ENCODE measurements at places on chromosomes 3 and 15.

DNA sequence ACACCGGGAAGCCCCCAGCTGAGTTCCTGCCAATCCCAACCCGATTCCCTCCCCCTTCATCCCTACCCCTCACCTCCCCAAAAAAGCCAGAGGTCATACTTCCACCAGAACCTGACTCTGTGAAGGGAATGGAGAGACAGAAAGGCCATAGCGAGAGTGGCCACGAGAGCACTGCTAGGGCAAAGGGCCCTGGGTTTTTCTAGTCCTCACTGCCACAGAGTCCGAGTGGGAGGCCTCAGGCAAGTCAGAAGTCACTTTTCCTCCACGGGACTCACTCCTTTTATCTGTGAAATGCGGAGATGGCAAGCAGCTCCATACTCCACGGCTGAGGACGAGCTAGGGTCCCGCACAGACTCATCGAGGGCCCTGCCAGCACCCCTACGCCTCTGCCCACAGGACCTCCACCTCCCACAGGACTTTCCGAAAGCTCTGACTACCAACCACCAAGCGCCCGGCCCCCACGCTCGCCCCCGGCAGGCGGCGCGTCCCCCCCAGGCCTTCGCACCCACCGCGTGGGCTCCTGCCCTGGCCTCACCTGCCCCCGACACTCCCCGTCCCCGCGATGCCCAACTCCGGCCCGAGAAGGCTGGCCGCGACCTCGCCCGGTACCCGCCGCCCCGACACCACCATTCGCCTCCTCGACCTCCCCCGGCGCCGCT lies 792 bp downstream of the ATP13A3 start:
- DNase-seq = peak; percentile 37

DNA sequence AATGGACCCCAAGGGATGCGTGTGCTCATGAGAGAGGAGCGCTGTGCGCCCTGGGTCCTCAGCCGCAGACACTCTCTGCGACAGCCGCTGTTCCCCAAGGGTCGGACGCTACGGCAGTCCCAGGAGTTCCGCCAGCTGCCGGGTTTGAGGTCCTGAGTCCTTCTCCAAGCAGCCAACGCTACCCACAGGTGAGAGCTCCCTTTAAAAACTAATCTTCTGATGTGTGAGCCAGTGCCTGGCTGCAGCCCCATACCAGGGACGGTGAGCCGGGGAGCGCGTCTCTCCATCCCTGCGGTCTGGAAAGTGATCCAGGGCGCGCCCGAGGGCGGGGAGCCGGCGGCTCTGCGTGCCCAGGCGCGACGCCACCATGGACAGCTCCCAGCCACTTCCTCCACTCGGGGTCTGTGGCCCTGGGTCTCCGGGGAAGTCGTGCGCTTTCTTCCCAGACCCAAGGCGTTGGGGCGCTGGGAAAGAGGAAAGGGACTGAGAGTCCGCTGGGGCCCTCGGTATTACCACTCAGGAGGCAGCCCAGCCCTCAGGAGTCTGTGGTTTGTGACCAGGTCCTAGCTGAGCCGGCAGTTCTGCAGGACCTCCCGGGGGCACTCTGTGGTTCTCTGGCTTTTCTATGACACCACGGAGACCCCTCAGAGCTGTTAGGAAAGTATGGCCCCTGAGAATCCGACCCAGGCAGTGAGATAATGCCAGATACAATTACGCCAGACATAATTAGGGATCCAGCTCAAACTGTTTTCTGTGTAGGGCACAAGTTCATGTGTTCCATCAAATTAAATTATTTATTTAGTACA lies 1.4 kb downstream of the CEMIP start:
- no peak for DNase-seq

DNA sequence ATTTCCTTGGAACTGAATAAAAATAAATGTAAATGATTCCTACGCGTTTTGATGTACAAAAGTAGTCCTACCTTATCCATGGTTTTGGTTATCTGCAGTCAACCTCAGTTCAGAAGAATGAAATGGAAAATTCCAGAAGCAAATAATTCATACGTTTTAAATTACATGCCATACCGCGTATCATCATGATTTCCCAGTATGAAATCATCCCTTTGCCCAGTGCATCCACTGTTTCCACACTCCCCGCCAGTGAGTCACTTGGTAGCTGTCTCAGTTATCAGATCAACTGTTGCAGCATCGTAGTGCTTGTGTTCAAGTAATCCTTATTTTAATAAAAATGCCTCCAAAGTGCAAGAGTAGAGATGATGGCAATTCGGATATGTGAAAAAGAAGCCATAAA lies 9.1 kb upstream of the MFSD1 start:
- no peak for DNase-seq

DNA sequence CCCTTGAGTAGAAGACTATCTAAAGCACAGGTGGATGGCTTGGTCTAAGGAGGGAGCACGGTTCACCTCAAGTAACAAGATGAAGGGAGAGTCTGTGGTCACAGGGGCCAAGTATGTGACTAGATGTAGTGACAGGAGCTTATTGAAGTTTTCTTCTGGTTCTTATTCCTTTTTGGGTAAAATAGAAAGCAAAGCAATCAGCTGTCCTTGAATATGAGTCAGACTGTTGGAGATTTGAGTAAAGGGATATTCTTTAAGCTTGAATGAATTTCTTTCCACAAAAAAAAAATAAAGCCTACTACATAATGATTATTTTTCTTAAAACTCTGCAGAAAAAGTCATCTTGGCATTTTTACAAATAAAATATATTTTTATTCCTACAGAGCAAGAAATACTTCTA lies 1.5 kb upstream of the CNTN6 start:
- DNase-seq = no peak

GRCh38 chr3:172057624-172058327 lies 18.4 kb downstream of the FNDC3B start:
- DNase-seq = no peak

- no peak for DNase-seq
Measured at GRCh38 chr3:100260081-100260684, 609 bp upstream of the TBC1D23 start.

DNA sequence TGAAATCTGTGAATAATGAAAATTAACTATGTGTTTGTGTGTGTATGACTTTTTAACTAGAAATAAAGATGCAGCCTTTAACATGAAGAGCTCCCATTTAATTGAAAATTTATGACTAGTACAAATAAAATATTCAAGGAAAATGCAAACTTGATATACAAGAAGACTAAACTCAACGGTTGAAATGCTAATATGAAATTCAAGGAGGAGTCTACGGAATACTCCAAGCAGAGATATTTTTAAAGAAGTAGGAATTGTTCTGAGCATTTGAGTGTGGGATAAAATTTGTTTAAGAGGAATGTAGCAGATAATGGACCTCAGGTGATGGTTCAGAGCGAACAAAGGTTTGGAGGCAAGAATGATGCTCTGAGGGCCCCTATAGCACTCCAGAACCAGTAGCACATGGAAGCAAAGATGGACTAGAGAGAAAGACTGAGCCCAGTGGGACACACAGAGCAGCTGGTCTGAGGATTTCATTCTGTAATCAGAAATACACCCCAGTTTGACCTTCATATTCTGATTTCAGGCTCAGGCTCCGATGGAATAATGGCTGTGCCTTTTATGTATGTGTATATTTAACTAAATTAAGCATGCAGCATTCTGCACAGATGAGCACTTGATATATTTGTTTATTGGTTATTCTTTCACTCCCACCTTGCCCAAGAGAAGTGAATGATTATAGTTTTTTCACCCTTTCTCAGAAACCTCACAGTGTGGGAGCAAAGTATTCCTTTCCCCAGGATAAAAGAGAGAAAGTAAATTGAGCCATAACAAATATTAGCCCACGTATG lies 227.1 kb downstream of the ZPLD1 start:
- DNase-seq = no peak

DNA sequence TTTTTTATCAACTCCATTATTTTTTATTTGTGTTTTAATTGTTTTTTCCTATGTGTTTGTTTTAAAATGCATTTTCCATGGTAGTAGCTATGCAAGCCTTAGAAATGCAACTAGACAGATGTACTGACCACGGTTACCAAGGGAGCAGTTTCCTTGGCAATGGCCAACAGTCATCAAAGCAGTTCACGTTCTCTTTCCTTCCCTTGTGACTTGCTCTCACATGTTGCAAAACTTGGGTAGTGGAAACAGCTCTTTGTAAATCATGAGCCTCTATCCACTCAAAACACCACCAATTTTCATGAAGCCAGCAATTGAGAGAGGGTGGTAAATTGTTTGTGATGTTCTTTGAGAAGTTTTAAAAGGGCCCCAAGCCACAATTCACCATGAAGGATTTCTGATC lies 499.4 kb upstream of the MDFIC2 start:
- DNase-seq = no peak

- no peak for DNase-seq
Measured at GRCh38 chr3:23333633-23334032, 130.5 kb downstream of the UBE2E2 start.

- DNase-seq = no peak
Measured at GRCh38 chr15:78390826-78391225, 47.2 kb upstream of the IREB2 start.

GRCh38 chr3:66348704-66349103 lies 127.9 kb downstream of the SLC25A26 start:
- no peak for DNase-seq

GRCh38 chr3:54882129-54882833 lies 45.6 kb downstream of the LRTM1 start:
- DNase-seq = no peak

DNA sequence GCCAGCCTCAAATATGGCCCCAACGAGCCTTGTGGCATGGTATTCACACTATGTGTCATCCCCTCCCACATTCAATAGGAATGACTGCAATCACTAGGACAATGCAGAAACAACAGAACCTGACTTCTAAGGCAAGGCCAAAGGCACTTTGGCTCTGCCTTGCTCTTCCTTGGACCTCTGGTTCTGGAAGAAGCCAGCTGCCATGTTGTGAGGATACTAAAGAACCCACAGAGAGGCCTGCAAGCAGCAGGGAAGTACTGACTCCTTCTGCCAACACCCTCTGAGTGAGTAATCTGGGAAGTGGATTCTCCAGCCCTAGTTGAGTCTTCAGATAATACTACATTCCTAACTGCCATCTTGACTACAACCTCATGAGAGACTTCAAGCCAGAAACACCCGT lies 64.7 kb downstream of the ADAMTS9 start:
- DNase-seq = no peak

DNA sequence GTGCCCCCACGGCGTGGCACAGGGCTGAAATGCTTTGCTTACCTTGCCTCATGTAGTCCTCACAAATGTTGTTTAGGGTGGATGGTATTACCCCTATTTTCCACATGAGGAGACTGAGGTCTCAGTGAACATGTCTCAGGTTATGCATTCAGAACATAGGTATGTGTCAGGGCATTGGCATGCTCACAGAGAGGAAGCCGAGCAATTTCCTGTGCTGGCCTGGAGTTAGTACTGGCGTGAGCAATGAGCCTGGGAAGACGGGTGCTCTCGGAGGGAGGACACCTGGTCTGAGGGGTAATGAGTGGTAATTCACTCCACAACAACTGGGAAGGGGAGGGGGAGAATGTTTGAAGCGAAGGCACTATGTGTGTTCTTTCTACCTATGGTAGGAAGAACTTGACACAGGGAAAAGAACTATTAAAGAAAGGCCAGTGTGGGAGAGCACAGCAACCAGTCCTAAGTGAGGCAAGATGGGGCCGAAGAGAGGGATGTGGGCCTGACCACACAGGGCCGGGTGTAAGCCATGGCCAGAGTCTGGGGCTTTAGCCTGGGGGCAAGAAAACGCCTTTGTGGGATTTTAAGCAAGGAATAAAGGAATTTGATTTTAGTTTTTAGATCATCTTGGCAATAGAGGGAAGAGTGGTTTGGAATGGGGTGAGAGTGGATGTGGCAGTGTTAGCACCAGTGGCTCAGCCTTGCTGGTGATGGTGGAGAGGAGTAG lies 4.9 kb upstream of the FAM131A start:
- no peak for DNase-seq

DNA sequence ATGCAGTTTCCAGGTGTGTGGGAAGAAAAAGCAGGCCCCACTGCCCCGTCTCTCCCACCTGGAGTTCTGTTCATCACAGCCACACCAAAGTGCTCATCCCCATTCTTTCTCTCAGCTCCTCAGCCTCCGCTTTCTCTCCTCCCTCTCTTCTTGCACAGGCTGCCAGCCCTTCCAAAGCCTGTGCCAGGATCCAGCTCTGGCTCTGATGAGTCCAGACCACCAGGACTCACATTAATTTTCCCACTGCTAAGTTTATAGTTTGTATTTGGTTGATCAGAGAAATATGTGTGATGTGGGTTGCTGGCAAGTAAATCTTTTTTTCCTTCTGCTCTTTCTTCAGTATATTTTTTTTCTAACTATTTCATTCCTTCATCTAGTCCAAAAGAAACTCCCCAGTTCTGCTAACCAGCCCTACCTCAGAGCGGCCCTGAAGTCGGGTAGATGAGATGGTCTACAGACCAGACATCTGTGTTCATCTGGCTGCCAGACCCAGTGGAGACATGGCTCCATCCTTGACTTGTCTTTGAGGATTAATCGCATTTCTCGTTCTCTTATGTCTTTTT lies 49.8 kb downstream of the BOC start:
- DNase-seq = no peak

- DNase-seq = peak; percentile 9
Measured at GRCh38 chr3:188439080-188439479, 285.1 kb downstream of the LPP start.

GRCh38 chr15:51738553-51738952 lies 1.1 kb upstream of the LYSMD2 start:
- no peak for DNase-seq

DNA sequence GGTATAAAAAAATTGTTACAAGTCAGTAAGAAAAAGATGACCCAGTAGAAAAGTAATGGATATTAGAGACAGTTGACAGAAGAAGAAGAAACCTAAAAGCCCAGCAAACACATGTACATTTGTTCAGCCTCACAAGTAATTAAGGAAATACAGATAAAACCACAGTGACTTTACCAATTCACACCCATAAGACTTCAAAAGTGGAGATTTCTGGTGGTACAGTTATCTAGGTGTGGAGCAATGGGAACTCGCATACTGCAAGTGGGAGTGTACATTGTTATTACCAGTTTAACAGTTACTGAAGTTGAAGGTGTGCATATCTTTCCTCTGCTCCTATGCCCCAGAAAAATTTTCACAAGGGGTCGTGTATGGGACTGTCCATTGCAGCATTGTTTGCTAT lies 18.1 kb upstream of the MAPKBP1 start:
- no peak for DNase-seq

DNA sequence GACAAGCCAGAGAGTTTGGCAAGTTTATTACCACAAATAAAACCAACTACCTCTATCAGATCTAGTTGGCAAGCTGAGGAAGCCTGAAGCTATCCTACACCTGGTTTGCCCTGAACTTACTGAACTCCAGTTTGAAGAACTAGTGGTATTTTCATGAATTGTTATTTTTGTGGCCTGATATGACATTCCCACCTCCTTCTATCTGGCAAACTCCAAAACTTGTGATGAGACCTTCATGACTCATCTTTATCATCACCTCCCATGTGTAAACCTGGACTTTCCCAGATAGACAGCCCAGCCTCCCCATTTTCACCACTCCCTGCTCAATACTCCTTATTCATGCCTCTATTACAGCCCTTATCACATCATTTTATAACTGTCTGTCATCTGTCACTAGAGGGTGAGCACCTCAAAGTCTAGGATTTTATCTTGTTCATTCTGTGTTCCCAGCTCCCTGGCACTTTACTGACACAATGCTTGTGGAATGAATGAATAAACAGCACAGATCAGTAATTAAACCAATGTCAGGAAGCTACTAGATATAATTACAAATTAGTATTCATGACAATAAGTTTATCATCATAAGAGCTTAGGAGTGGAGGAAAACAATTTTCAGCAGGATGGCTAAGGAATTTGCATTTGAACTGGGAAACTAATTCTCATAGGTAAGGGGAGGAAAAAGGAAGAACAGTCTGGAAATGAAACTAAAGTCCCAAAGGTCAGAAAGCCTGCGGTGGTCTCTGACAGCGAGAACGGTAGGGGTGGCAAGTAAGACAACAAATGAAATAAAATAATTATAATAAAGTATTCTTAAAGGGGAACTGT lies 13.2 kb upstream of the TRANK1 start:
- DNase-seq = no peak
